ENCODE measurements at places on chromosomes 16 and 17.
A peak's percentile ranks its signal among the peaks of the same experiment; 100 is the strongest.

DNA sequence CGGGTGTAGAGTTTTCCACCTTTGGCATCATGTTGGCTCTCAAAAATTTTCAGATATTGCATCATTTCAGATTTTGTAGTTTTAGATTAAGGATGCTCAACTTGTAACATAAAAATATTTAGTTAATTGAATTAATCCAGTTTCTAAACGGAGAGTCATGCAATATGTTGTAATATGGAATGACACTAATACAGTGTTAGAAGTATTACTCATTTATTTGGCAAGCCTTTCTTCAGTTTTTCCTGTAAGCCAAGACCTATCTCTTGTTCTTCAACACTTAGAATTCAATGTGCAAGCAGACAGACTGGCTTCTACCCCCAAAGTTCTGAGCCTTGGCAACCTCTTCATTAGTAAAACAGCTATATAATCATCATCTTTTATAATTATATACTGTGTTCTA, 985.0 kb upstream of the GOT2 start:
- DNase-seq = no peak

- DNase-seq = no peak
Observed at GRCh38 chr17:10051112-10051511, 146.0 kb upstream of the RCVRN start.

DNA sequence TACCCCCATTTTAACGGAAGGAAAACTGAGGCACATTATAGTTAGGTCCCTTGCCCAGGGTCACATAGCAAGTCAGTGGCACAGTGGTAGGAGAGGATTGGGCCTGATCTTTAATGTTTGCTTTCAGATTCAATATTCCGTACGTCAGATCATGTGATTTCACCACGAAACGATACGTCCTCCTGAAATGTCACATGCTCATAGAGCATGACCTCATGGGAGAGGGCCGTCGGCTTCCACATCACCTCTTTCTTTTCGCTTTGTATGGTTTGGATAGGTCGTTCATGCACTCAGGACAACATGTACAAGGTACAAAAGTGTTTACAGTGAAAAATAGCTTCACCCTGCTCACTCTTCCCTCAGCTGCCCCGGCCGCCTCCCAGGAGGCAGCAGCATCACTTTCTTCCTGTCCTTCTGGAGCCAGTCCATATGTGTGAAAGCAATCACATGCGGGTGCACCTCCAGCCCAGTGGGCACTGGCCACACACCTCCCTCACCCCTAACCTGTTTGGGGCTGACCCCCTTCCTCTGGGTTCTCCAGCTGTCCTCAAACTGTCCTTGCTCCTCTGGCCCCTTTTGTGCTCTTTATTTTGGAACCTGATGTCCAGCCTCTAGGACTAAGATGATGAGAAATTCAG, 199.9 kb downstream of the FOXL1 start:
- DNase-seq = no peak

GRCh38 chr17:81328978-81329926, 34.1 kb upstream of the SLC38A10 start:
- DNase-seq = peak; percentile 85

- no peak for DNase-seq
Observed at GRCh38 chr17:59392973-59393679, 61.7 kb downstream of the YPEL2 start.

- no peak for DNase-seq
Observed at GRCh38 chr17:70208825-70209555, 39.7 kb downstream of the KCNJ2 start.

DNA sequence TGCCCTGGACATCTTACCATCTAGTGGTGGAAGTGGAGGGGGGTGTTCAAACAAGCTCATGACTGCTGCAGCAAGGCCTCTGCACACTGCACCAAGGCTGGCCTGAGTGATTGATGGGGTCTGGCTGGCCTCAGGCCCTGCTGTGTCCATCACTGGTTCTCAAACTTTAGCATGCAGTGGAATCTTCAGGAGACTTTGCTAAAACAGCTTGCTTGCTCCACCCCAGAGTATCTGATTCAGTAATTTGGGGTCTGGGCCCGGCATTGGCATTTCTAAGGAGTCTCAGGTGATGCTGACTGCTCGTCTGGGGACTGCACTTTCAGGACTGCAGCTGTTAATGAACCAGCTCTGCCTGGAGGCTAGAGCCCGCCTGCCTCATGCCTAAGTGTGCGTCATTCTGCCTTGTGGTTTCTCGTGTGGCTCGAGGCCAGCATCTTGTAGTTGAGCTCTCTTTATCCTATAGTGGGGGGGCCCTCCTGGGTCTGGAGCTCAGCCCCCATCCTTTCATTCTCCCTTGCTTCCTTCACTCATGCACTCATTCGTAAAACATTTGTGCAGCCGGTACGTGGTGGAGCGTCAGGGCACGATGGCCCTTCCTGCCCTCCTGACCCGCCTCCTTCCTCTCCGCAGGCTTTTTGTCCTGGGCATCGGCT, 4.1 kb downstream of the MGAT5B start:
- peak; percentile 95 for DNase-seq

- no peak for DNase-seq
Observed at GRCh38 chr17:56130026-56130425, 23.2 kb upstream of the ANKFN1 start.

DNA sequence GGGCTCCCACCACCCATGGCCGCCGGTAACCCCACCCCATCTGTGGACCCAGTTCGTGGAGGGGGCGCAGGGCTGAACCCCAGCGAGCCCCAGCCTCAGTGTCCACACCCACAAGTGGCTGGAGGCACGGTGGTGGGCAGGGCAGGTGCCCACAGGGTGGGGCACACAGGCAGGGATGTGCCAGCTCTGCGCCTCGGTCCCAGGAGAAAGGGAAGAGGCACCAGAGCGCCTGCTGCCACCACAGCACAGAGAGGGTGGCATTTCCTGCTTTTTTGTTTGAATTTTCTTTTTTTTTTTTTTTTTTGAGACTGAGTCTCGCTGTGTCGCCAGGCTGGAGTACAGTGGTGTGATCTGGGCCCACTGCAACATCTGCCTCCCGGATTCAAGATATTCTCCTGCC, 19.0 kb downstream of the ZFPM1 start:
- DNase-seq = no peak

- DNase-seq = peak; percentile 50
Observed at GRCh38 chr16:7025616-7026190, 306.9 kb upstream of the RBFOX1 start.

DNA sequence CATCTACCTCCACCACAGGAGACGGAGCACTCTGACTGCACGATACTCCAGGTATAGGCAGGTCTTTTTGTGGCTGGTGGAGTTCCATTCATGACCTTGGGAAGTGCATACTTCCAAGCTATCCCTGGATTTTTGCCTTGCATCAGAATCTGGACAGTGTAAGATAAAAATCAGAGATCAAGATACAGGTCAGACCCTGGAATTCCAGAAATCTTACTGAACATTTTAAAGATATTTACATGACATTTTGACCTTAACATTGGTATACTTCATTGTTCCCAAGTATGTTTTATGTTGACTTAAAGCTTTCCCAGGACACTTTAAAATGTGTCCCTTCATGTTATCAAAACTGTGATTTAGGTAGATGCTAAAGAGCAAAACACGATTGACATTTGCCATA, 101.0 kb downstream of the SYCE1L start:
- no peak for DNase-seq

- peak; percentile 95 for DNase-seq
Observed at GRCh38 chr16:31472709-31473203, 804 bp downstream of the TGFB1I1 start.

DNA sequence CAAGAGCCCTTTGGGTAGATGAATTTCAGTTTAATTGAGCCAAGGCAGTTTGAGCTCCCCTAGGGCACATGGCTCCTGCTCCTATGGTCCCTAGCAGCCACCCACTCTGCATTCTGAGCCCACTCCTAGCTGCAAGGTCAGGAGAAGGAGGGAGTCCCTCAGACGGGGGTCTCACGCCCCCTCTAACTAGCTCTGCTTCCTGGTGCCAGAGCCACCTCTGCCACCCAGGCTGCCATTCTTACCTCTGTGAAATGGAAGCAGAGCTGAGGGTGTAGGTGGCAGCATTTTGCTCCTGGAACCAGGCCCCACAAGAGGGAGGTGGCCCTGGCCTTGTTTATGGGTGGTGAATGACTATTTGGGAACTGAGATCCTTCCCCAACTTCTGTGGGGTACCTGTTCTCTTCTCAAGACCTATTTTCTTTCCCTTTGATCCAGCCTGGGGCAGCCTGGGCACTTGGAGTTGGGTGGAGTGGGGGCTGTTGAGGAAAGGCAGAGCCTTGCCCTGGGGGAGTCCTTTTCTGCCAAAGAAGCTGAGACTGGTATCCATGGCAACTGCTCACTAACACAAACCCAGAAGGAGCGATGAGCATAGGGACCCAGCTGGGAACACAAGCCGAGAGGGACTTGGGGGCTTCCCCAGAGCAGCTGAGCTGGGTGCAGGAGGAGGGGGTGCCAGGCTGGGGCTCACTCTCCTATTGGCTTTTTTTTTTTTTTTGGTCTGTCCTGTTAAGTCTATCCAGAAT, 4.8 kb downstream of the SPNS2 start:
- DNase-seq = no peak

GRCh38 chr17:57356153-57356718, 99.9 kb downstream of the MSI2 start:
- peak; percentile 96 for DNase-seq

DNA sequence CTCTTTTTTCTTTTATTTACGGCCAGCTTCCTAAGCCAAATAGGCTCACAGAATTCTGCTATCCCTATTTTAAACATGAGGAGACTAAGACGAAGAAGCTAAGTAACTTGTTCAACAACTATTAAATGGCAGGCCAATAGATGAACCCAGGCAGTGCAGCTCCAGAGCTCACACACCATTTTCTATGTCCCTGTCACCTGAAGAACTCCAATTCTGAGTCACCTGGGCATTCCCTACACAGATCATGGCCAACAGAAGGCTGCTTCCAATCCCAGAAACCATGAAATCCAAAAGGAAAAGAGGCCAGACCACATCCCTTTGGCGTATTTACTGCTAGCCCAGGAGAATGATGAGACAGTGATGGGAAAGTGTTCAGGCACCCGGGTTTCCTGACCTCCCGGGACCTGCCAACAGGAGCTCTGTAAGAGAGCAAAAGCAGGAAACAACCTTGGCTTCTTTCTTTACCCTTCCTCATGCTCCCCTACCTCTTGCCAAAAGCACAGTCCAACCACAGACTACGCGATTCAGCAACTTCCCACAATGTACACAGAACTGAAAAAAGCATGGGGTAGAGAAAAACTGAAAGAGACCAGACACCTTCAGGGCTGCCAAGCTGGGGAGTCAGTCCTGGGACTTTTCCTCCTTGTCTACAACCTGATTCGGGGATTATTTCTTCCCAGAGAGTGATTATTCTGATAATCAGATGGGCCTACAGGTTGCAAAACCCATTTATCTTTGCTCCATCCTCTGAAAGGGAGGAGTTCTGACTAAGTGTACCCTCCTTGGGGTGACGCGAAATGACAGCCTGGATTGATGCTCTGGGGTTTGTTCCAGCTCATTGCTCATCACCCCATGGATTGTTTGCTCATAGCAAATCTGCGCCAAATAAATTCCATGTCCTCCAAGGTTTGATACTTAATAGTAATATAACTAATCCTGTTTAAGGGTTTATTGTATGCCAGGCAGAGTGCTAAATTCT, 47.8 kb upstream of the HAS3 start:
- no peak for DNase-seq

- no peak for DNase-seq
Observed at GRCh38 chr17:38508570-38508950, 80.3 kb downstream of the ARHGAP23 start.

DNA sequence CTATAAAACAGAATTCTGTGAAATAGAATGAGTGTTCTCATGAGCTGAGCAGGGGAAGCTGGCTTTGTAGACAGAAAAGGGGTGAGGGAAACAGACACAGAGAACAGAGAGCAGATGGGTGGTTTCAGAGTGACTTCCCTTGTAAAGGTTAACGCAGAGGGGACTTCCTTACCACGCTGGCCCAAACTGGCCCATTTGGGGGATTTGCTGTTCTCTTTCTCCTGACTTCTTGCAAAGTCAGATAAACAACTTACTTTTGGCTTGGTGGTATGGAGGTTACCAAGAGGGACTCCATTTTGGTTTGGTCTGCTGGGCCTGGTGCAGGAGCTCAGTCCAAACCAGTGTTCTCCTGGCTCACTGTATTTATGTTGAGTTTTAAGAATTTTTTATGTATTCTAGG, 48.4 kb downstream of the SEC14L1 start:
- DNase-seq = no peak

GRCh38 chr16:7086822-7087616, 245.6 kb upstream of the RBFOX1 start:
- DNase-seq = no peak

DNA sequence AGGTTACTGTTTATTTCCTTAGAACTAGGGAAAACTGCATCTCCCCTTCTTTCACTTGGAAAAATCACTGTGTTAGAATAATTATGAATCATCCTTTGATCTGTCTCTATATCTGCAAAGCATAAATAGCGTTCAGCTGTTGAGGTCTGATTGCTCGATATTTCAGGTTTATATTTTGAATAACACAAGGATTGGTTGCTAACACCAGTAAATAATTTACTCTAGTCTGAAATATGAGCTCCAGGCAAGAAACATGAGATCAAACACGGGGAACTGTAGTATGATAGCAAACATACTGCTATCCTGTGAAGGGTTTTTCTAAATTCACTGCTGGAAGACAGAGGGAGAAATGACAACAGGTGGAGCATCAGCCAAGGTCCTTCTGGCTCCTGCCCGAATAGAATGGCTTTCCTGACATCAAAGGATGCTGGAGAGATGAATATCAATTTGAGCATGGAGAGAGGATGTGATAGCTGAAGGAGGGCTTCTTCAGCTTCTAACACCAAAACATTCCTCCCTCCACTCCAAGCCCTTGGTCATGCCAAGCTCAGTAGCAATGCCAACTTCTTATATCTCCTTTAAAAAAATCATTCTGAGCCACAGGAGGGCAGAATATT, 450.3 kb downstream of the SHISA9 start:
- no peak for DNase-seq

GRCh38 chr17:21173543-21173942, 40.4 kb downstream of the TMEM11 start:
- DNase-seq = no peak

GRCh38 chr16:78310990-78311561, 211.6 kb downstream of the WWOX start:
- no peak for DNase-seq

GRCh38 chr17:1541367-1541904, 21.2 kb downstream of the PITPNA start:
- no peak for DNase-seq

DNA sequence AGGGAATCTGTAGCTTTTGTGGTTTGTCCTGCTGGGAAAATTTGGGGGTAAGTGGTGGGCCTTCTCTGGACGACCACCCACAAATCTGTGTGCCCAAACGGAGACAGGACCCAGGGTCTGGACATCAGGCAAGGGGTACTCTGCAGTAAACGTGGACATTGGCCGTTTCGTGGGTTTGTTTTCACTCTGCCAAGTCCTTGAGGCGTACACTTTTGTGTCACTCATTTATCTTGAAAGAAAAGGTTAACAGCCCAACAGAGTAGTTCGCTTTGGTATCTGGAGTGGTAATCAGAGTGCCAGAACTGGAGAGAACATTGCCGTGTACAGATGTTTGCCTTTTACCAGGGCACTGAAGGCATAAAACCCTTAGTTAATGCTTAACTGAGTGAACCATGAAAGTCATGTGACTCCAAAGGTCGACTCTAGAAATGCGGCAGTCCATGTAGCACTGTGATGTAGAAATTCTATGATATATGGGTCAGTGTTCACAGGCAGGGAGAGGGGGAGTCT, 15.4 kb downstream of the NAA60 start:
- no peak for DNase-seq

GRCh38 chr17:76791053-76791980, 53.4 kb downstream of the MFSD11 start:
- DNase-seq = peak; percentile 50
